ENCODE measurements at places on chromosomes 5 and 9. TPM values are rescaled to one million over a fixed set of nuclear protein-coding genes. Genes with fewer than 3 reads are reported as not detected.

GRCh38 chr9:122846371-122846940, 18.1 kb upstream of the PDCL start:
- no peak overlapping the region for H3K27ac ChIP-seq
- DNase-seq, result no peak
- H3K4me3 ChIP-seq, result no peak overlapping the region
- H3K36me3 ChIP-seq, result peaks cover 15% of the 10 kb centered on the region

DNA sequence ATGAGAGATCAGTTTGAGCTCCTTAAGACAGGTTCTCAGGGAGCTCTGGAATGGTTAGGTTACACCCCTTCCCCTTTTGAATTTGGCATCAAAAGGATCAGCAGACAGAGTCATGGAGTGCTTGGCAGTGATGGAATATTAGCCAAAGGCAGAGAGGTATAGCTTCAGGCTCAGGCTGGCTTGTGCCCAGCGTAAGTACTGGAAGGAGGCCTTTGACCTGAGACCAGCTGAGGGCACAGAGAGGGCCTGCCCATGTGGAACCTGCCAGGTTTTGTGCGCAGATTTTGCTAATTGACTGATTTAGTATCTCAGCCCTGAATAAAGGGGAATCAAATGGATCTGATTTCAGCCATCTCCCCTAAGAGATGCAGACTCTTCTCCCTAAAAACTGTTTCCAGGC, 81.5 kb downstream of the RGS3 start:
- no peak overlapping the region for H3K27ac ChIP-seq
- DNase-seq, result no peak
- no peak overlapping the region for H3K4me3 ChIP-seq
- no peaks in the 10 kb centered on the region for H3K27me3 ChIP-seq
- H3K36me3 ChIP-seq, result no peaks in the 10 kb centered on the region

GRCh38 chr9:119727988-119728387, 358.8 kb upstream of the BRINP1 start:
- H3K4me1 ChIP-seq, result no peaks in the 10 kb centered on the region
- H3K27ac ChIP-seq, result no peak overlapping the region
- no peak overlapping the region for H3K4me3 ChIP-seq
- DNase-seq, result no peak

DNA sequence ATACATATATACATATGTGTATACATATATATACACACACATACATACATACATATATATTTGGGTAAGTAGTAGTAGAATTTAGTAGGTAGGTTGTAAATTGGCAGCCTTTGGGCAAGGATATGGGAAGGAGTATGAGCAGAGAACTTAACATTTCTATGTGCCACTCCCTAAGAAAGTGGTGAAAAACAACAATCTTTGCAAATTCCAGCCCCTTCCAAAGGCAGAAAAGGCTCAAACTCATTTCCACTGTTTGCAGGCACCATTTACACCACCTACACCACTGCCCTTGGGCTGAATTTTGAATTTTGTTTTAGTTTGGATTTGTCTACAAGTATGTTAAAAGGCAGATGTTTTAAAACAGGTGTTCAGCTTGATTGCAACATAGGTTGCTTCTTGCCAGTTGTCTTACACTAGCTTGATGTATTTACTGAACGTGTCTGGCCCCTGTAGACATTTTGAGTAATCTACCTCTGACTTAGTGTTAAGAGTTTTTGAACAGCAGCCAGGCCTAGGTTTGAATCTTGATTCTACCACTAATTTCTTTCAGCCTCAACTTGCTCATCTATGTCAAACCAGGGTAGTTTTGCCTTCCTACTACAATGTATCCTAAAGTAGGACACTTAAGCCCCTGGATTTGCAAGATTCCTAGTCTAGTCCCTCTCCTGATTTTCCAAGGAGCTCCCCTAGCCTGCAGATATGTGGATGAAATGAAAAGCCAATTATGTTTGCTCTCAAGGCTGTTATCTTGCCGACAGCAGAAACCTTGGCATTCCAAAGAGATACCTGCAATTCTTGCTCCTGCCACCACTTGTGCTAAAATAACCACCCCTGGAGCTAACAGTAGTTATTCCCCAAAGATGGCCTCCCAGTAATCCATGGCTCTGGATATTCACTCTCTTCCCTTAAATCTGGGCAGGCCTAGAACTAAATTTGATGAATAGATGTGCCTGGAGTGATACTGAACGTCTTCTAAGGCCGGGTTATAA, 156.2 kb upstream of the SLC44A1 start:
- no peaks in the 10 kb centered on the region for H3K36me3 ChIP-seq
- no peak for DNase-seq
- H3K27ac ChIP-seq, result no peak overlapping the region
- no peak overlapping the region for H3K4me3 ChIP-seq
- no peaks in the 10 kb centered on the region for H3K27me3 ChIP-seq
- H3K4me1 ChIP-seq, result no peaks in the 10 kb centered on the region

DNA sequence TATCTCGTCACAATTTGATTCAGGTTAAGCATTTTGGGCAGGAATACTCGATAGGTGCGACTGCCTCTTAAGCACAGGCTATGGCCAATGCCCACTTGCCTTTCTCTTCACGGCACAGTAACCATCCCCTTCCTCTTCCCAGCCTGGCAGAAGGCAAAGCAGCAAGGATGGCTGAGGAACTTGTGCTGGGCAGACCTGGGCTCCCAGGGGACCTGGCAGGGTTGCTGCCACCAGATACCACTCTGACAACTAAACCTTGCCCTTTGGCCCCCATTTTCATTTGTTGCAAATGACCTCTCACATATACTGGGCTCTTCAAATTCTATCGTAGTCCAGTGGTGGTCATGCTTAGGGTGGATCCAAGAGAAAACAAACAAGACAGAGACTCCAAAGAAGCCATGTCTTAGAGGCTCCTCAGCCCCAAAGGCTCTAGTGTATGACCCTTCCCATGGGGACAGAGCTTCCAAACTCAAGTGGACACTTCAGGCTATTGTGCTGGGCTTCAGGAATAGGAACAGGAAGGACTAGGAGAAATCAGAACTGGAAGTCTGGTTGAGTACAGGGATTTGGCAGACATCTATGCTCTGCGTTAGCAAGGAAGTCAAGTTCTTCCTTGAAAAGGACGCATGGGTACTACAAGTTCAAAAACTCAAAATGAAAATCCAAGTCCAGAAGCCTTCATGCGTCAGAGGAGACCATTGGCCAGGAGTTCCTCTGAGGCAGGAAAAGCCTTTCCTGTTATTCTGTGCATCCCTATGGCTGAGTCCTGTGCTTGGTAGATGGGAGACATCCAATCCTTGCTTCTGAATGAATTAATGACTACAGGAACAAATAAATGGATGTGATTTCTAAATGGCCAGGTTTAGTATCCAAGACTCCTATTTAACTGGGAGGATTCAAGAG, 64.6 kb upstream of the PLPP1 start:
- DNase-seq, result no peak
- H3K27ac ChIP-seq, result peak overlapping the region; percentile 95
- no peak overlapping the region for H3K4me3 ChIP-seq
- no peaks in the 10 kb centered on the region for H3K36me3 ChIP-seq
- H3K27me3 ChIP-seq, result no peaks in the 10 kb centered on the region
- peaks cover 29% of the 10 kb centered on the region for H3K4me1 ChIP-seq

- H3K4me3 ChIP-seq, result no peak overlapping the region
- peaks cover 3% of the 10 kb centered on the region for H3K4me1 ChIP-seq
- H3K27ac ChIP-seq, result no peak overlapping the region
- DNase-seq, result no peak
- no peaks in the 10 kb centered on the region for H3K36me3 ChIP-seq
Observed at GRCh38 chr9:109336409-109336808, 15.6 kb upstream of the EPB41L4B start.

- no peak overlapping the region for H3K27ac ChIP-seq
- no peak overlapping the region for H3K4me3 ChIP-seq
- no peaks in the 10 kb centered on the region for H3K27me3 ChIP-seq
- H3K4me1 ChIP-seq, result no peaks in the 10 kb centered on the region
Observed at GRCh38 chr9:92711146-92711545, 41.2 kb upstream of the IPPK start.

PKD2L2 gene
- 0.63 TPM for polyA plus RNA-seq

DNA sequence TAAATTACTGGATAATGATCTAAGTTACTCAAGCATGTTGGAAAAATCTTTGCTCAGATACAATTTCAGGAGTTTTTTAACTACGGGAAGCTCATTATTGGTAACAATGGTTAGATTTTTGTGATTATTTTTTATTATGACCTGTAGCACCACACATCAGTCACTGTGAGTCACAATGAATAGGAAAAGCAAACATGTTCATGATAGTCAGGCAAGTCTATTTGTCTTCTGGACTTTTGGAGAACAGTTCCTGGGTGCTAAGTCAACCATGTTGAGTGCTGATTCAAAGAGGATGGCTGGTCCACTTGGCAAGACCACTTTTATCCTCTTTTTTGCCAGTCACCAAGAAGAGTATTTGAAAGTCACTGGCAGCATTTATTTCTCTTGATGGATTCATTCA, 403.2 kb downstream of the KIF4B start:
- no peak for DNase-seq
- no peaks in the 10 kb centered on the region for H3K27me3 ChIP-seq
- H3K27ac ChIP-seq, result no peak overlapping the region
- no peaks in the 10 kb centered on the region for H3K36me3 ChIP-seq

DNA sequence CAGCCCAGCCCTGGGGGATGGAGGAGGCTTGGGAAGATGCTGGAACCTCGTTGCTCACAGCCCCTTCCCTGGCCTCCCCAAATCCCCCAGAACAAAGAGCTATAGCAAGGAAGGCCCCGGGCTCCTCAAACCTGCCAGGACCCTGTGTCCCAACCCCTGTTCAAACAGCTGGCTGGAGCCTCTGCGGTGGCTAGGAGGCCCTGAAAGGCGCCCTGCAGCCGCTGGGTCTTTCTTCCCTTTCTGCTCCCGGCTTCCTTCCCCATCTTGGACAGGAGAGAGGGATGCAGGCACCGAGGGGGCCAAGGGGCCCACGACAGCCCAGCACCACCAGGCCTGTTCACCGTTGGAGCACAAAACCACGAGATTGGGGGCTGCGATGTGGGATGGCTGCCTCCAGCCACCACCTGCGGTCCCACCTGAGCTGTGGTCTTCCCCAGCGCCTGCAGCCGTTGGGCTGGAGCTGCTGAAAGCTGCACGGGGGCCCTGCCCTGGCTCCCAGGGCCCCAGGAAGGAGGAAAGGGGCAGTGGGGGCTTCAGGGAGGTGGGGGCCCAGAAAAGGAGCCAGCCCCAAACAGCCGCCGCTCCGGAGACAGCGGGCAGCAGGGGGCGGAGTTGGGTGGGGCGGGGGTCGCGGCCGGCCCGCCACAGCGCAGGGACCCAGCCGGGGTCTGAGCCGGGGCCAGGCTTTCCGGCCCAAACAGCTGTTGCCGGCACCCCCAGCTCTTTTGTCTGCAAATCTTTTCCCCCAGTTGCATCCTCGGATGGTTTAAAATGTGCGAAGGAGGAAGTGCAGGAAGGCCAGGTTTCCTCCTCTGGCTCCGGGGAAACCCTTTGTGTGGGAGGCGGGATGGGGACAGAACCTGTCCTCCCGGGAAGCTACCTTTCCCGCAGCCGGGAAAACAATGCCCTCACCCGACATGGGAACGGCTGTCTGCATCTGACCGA, 16.1 kb downstream of the NOTCH1 start:
- peak overlapping the region; percentile 76 for H3K27ac ChIP-seq
- no peak for DNase-seq
- no peaks in the 10 kb centered on the region for H3K27me3 ChIP-seq
- peaks cover 99% of the 10 kb centered on the region for H3K4me1 ChIP-seq
- no peak overlapping the region for H3K4me3 ChIP-seq
- peaks cover 92% of the 10 kb centered on the region for H3K36me3 ChIP-seq

- H3K36me3 ChIP-seq, result no peaks in the 10 kb centered on the region
- no peak overlapping the region for H3K27ac ChIP-seq
- peaks cover 4% of the 10 kb centered on the region for H3K4me1 ChIP-seq
- DNase-seq, result no peak
- H3K4me3 ChIP-seq, result no peak overlapping the region
- H3K27me3 ChIP-seq, result no peaks in the 10 kb centered on the region
Observed at GRCh38 chr9:27653246-27653645, 80.0 kb upstream of the C9orf72 start.

Data from spinal cord (tissue), 10 donors.